ENCODE measurements at places on chromosomes 2 and 18.

- no peak for DNase-seq
Observed at GRCh38 chr2:160909781-160910242, 250.4 kb upstream of the TANK start.

DNA sequence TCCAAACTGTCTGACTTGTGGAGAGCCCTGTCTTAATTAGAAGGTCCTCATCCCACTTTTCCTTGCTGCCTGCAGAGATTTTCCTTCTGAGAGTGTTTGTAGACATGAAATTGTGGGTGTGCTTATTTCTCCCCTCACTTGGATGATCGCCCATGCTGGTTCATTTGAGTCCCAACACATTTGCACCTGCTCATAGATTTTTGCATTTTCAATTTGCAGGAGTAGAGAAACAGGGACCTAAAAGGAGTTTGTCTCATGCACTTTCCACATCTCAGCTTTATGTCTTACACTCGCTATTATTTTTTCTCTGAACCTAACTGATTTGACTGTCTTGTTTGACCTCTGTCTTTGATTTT, 33.2 kb upstream of the FHL2 start:
- DNase-seq: no peak

DNA sequence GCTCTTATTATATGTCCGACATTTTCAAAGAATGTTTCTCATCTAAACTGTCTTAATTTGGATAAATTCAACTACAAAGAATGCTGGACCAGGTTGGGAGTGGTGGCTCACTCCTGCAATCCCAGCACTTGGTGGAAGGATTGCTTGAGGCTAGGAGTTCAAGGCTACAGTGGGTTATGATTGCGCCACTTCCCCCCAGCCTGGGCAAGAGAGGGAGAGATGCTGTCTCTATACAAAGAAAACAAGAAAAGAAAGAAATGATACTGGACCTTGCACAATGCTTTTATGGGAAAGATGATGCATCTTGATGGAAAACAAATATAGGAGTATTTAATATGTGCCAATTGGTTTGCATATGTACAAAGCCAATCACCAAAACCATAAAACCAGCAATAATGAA, 296.7 kb downstream of the LPIN1 start:
- no peak for DNase-seq

GRCh38 chr2:235843591-235844395, 324.4 kb downstream of the GBX2 start:
- DNase-seq: no peak

Measured in CD4-positive, alpha-beta T cell (primary cell).